ENCODE measurements at places on chromosomes 12 and 14.

DNA sequence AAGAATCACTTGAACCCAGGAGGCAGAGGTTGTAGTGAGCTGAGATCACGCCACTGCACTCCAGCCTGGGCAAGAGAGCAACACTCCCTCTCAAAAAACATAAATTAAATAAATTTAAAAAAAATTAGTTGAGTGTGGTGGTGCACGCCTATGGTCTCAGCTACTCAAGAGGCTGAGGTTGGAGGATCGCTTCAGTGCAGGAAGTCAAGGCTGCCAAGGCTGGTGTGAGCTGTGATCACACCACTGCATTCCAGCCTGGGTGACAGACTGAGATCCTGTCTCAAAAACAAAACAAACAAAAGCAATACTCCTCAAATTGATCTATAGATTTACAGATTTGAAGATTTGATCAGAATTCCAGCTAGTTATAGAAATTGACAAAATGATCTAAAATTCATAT lies 92.7 kb upstream of the RESF1 start:
- DNase-seq: no peak

DNA sequence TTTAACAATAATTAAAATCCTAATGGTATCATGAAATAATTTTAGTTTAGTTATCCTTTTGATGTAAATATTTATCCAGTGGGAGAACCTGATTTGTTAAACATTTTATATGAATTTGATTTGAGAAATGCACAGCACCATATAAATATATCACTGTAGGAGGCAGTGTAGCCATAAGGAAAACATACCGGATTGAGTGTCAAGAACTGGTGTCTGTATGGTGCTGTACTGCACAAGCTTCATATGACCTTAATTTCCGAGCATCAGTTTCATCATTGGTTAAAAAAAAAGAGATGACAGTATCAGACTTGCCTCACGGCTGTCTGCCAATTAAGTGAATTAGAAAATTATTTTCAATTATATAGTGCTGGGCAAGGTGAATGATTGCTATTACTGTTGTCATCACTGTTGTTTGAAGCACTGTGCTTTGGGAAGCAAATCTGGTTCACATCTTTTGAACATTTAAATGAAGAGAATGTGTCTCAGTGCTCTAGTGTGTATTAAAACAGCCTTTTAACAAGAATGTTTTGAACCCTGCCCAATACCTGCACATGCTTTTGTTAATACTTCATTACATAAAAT lies 72.1 kb downstream of the TMTC2 start:
- DNase-seq: no peak

DNA sequence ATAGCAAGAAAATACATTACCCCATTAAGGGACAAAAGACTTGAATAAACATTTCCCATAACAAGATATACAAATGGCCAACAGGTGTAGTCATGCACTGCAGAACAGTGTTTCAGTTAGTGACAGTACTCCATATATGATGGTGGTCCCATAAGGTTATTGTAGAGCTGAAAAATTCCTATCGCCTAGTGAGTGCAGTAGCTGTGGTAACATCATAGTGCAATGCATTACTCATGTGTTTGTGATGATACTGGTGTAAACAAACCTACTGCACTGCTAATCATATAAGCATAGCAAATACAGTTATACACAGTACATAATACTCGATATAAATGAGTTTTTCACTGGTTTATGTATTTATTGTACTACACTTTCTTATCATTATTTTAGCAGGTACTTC lies 168.7 kb downstream of the C12orf75 start:
- DNase-seq: no peak

- DNase-seq: no peak
Measured at GRCh38 chr14:100641274-100641860, 54.1 kb upstream of the BEGAIN start.

DNA sequence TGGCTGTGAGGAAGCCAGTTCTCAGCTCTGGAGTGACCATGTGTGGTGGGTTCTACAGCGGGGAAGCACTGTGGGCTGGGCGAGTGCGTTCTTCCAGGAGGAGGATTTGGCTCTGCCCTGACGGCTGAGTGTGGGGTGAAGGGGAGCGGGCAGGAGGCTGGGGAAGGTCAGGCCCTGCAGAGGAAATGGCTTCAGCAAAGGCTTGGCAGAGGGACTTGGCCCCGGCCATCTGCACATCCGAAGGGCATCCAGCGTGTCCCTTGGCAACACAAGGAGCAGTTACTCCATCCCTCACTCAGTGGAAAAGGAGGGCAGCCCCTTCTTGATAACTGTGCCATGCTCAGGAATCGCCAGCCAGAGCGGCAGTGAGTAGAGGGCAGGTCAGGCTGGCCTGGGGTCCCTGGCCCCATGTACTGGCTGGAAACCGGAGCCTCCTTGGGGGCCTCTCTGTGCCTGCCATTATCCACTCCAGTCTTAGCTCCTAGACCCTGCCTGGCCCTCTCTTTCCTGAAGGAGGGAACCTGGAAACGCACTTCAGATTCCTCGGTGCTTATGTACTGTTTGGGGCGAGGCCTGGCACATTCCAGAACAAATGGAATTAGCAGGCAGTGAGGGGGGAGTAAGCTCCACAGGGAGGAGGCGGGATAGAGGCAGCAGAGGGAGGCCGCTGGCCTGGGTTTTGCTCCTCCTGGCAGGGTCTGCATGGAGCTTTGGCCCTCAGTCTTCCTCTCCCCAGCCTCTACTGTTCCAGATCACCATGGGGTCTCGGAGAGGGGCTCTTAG lies 133.6 kb upstream of the NCOR2 start:
- DNase-seq: no peak

GRCh38 chr14:37903343-37904191 lies 304.1 kb upstream of the SSTR1 start:
- DNase-seq: peak; percentile 31

- no peak for DNase-seq
Measured at GRCh38 chr12:102302553-102302952, 104.9 kb upstream of the PMCH start.

GRCh38 chr14:96410119-96410518 lies 18.2 kb downstream of the AK7 start:
- no peak for DNase-seq

DNA sequence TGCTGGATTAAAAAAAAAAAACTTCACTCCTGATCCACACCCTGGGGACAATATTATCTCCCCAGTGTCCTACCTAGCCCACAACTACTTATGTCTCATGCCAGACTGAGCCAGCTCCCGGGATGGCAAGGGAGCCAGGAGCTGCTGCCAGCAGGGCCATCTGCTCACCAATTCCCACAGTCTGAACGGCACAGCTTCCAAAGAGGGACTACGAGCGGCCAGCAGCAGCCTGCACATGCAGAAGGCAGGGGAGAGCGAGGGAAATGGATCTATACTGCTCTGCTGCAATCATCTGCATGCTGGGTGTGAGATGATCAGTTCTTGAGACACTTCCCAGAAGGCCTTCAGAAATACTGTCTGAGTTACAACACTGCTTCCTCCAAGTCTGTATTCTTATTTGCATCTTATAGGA lies 11.1 kb downstream of the SSH1 start:
- no peak for DNase-seq

DNA sequence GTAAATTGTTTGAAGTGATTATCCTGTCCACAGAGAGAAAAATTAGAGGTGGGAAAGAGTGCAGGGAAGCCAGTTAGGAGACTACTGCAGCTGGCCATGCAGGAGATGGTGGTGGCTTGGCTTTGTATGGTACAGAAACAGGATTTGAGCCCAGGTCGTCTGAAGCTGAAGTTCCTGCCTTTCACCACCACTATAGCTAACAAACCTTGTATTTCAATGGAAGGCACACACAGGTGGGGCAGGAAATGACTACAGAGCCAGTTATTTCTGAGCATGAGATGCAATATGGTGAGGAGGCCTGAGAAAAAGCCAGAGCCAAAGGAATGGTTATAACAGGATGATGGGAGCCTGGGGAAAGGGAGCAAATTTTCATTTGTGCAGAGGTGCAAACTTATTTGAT lies 103.9 kb downstream of the BTG1 start:
- DNase-seq: no peak

- no peak for DNase-seq
Measured at GRCh38 chr14:66206554-66206953, 279.6 kb upstream of the CCDC196 start.

DNA sequence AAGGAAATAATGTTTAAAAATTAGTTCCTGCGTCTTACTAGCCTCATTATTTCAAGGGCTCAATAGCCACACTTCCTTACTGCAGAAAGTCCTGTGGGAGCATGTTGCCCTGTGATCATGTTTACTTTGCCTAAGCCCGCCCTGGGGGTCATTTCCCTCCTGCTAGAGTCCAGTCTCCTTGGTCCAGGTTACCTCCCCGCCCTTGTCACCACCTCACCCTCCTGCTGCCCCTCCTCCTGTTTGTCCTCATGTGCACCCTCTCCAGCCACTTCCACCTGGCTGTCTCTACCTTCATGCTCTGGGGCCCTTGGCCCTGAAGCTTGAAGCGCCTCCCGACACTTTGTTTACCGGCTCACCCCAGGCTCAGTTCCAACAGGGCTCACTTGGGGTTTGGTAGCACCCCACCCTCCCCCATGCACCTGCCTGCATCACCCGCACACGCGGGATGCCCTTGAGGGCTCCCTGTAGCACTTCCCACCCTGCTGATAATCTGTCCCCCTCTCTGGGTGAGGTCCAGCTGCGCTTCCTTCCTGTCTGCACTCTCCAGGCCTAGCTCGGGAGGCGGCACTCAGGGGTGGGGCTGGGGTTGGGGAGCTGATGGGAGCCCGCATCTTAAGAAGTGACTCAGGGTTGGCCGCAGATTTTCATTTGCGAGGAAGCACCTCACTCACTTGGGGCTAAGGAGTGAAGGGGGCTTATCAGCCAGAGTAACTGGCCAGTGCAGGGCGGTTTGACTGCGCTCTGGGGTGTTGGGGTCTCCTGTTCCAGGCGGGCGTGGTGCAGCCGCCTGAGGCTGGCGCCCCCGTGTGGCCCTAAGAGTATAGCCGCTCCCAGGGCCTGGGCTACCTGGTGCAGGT lies 40.1 kb downstream of the SMIM41 start:
- peak; percentile 64 for DNase-seq

- DNase-seq: no peak
Measured at GRCh38 chr12:53295891-53296219, 513 bp downstream of the PFDN5 start.

DNA sequence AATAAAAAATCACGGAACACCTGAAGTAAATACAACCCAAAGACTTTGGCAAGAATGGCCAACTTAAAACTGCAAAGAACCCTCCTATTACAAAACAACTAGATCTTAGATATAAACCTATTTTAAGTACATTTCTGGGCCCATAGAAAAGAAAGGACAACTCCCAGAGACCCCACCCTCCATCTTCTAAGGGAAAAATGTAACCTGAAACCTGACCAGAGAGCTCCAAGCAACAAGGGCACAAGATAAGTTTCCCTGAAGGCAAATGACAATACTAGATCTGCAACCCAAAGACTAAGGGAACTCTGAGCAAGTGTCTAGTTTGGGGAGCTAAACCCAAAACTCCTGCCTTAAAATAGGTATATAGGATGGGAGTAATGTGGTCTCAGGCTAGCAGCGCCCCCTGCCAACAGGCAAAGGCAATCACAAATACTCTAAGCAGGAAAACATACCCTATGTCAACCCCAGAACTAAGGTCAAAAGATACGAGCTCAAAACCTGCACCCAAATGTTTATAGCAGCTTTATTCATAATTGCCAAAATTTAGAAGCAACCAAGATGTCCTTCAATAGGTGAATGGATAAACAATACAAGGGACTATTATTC lies 218.9 kb downstream of the ITPR2 start:
- DNase-seq: peak; percentile 17

DNA sequence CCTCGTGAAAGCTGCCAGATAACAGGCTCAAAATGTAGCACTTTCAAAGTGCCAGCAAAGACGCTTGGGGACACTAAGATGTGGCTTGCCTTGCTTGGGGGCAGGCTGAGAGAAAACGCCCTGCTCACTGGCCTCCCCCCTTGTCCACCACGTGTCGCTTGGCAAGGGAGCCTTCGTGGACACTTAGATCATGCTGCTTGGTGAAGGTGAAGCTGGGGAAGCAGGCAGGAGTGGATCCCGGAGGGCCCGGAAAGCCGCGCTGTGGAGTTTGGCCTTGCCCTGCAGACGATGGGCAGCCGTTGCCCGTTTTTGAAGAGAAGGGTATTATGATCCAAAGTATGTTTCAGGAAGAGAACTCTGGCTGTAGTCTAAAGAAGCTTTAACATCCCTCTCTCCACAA lies 53.4 kb upstream of the BDKRB2 start:
- DNase-seq: no peak

- no peak for DNase-seq
Measured at GRCh38 chr14:55353686-55354467, 57.8 kb downstream of the ATG14 start.

DNA sequence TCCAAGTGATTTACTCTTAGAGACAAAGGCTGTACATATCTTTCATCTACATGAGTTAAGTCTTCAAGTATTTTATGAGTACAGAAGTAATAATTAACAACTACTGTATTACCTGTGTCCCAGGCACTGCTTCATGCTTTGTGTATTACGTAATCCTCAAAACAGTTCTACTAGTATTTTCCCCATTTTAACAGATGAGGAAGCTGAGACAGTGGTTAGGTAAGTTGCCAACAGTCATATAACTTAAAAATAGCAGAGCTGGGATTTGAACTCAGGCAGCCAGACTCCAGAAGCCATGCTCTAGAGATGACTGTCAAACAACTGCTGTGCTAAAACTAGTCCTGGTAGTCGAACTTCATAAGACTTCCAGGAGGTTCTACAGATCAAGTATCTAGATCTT lies 10.7 kb downstream of the TRMT5 start:
- DNase-seq: no peak

GRCh38 chr12:50665170-50665569 lies 98.7 kb upstream of the ATF1 start:
- no peak for DNase-seq

DNA sequence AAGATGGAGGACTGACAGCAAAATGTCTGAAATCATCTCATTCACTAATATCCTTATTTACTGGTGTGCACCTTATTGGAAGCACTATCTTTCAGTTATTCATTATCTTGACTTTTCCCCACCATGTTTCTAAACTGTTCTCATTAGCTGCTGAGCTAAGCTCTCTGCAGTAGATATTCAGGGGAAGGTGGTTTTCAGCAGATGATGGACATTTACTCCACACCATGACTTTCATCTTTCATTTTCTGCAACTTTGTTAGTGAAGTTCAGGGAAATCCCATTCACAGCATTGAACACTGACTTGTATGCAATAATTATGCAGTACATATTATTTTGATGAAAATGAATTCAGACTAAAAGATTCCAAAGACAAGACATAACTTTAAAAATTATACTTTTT lies 373.6 kb upstream of the FLRT2 start:
- no peak for DNase-seq

DNA sequence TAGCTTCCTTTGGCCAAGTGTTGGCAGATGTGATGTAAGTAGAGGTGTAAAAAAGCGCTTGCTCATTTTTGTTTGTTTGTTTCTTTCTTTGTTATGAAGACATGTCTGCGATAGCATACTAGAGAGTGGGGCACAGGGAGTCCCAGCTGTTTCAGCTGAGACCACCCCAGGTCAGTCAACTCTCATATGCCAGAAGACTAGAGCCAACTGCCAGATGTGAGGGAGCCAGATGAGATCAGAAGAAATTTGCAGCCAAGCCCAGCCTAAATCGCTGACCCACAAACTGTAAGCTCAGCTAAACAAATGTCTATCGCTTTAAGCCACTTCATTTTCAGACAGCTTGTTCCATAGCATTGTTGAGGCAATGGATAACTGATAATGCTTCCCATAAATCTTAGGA lies 397.1 kb downstream of the APAF1 start:
- no peak for DNase-seq

- DNase-seq: no peak
Measured at GRCh38 chr12:124736115-124737039, 127.3 kb downstream of the SCARB1 start.

Measured in neuronal stem cell (in vitro differentiated cells).